ENCODE measurements at places on chromosomes 4 and X. TPM values are rescaled to one million over a fixed set of nuclear protein-coding genes. Genes with fewer than 3 reads are reported as not detected.
A peak's percentile ranks its signal among the peaks of the same experiment; 100 is the strongest.

Gene ODAPH
- not detected for total RNA-seq

Gene ADAM29
- not detected for total RNA-seq

GRCh38 chrX:46865281-46865680 lies 28.4 kb downstream of the RP2 start:
- peak; percentile 70 for DNase-seq

DNA sequence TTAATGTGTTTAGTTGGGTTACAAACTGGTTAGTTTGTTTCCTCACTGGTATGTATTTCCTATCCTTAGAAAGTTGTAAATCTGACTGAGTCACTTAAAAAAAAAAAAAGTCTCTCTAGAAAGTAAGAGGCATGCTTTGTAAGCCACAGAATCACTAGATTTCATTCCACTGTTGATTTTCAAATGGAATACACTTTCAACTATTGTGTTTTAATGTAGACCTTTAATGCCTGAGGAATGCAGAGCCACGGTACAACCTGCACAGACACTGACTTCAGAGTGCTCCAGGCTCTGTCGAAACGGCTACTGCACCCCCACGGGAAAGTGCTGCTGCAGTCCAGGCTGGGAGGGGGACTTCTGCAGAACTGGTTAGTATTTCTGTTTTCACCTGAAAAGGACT lies 88.6 kb downstream of the HHIP start:
- no peak for DNase-seq

- DNase-seq = no peak
Observed at GRCh38 chr4:142523111-142523510, 323.0 kb downstream of the INPP4B start.

DNA sequence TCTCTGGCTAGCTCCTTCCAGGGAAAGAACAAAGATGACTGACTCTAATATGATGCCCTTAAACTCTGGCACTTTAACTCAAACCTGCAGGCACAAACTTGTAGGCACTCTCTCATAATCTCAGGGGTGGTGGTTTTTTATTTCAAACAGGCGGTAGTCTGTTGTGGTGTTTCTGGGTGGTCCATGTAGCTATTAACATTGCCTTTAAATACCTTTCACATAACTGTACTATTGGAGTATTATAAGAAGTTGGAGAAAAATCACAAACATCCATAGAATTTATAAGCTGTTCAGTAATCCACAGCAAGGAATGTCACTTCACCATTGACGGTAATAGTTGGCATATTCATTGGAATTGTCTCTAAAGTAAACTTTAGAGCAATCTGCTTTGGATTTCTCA lies 204.2 kb upstream of the PDE5A start:
- no peak for DNase-seq

DNA sequence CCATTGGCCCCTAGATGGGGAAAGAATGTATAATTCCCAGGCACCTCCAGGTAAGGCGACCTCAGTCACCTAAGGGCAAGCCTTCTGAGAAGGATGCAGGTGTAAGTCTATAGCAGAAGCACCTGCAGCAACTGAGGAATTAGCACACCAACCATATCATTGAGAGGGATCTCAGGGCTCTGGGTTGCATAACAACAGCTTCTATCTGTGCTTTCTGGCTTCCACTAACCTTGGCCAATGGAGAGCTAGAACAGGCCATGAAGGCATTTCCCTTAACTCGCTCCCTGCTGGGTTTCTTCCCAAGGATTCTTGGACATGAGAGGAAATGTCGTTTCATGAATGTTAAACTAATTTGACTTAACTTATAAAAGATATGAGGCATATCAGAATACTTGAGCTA lies 177.8 kb upstream of the GK2 start:
- DNase-seq = no peak

- peak; percentile 45 for DNase-seq
Observed at GRCh38 chrX:79107891-79108718, 36.4 kb upstream of the GPR174 start.

GRCh38 chr4:43047058-43047457 lies 154.5 kb downstream of the GRXCR1 start:
- no peak for DNase-seq

GRCh38 chrX:144716187-144716586 lies 531.1 kb upstream of the SPANXN1 start:
- DNase-seq = no peak

- no peak for DNase-seq
Observed at GRCh38 chr4:72809208-72809607, 240.2 kb upstream of the ADAMTS3 start.

GRCh38 chr4:152779513-152780266 lies at the start of the genes ARFIP1 and TIGD4:
TSS of gene ARFIP1 (plus strand) at chr4:152779954. CDS start at chr4:152829634, 49,680 bp downstream.
TSS of gene TIGD4 (minus strand) at chr4:152779730. CDS start at chr4:152771004, 8,726 bp downstream.
- DNase-seq = peak; percentile 97

DNA sequence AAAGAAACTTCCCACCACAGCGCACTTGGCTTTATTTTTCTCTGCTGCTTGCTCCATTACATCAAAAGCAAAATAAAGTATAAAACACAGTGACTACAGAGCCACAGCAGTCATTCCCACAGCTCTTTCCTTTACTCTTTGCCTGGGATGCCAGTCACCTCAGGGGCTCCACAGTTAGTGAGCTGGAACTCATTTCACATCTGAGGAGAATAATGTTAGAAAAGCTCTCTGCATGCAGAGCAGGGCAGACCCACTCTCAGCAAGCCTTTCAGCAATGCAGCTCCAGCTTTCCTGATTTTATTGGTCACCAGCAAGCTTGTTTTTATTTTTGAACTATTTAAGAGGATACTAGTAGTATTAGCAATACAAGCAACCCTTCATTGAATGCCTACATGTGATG lies 13.8 kb downstream of the GRXCR1 start:
- no peak for DNase-seq

GRCh38 chr4:15756361-15756861 lies 21.7 kb upstream of the CD38 start:
- DNase-seq = peak; percentile 10

DNA sequence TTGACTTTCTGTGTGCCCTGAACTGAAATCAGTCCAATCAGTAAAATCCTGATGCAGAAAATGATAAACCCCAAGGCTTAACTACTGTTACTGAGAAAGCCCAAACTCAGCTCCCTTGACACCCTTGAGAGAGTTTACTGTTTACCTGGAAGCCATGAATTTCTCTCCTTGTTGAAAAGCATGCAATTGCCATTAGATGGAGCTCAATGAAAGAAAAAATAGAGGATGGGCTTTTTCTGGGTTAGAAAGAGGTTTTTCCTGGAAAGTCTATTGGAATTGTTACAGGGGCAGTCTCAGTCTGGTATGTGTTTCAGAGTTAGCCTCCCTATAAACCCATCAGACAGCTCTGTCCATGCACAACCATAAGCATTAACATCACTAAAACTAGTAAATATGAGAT lies 66.4 kb upstream of the C4orf54 start:
- DNase-seq = no peak

- DNase-seq = no peak
Observed at GRCh38 chrX:13495232-13495631, 74.2 kb upstream of the EGFL6 start.

GRCh38 chr4:58502839-58503238 lies 1392.7 kb upstream of the IGFBP7 start:
- DNase-seq = no peak

DNA sequence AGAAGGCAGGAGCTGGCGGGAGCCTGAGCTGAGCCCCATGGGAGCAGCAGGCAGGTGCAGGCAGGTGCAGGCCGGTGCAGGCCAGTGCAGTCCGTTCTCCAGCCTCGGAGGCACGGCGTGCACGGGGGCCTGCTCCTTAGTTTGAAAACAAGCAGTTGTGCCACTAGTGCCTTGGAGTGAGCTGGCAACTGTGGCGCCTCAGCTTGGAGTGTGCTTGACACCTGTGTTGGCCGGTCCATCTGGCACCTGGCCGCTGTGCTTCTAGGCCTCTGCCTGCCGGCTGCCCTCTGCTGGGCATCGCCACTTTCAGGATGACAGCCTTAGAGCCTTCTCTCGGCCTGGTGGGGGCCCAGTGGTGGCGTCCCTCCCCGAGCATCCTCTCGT lies 47.9 kb downstream of the RGS12 start:
- no peak for DNase-seq

DNA sequence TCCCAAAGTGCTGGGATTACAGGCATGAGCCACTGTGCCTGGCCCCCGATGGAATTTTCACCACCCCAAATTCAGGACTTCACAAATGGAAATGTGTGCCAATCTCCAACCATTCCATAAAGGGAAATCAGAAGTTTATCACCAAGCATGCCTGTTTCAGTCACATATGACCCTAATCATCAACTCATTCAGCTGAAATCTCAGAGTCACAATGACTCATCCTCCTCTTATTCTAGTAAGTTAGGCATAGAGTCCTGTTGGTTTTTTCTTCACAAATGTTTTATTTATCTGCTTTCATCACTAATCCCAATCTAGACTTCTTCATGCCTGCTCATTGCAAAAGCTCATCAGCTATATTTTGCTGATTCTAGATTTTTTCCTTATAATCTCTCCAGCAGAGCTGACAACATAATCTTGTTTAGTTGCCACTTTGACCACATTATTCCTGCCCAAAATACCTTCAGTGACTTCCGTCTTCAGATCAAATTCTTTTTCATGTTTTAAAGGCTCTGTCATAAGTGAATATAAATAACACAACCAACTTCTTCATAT lies 83.3 kb downstream of the SLC7A11 start:
- DNase-seq = peak; percentile 53

All from dermis blood vessel endothelial cell (primary cell).